Stimulated activated CD8-positive, alpha-beta memory T cell treated with anti-CD3 and anti-CD28 coated beads, Interleukin-4, amount 100 ng/mL, for 1 hour (primary cell): ENCODE measurements at places on chromosomes 7 and 10.

DNA sequence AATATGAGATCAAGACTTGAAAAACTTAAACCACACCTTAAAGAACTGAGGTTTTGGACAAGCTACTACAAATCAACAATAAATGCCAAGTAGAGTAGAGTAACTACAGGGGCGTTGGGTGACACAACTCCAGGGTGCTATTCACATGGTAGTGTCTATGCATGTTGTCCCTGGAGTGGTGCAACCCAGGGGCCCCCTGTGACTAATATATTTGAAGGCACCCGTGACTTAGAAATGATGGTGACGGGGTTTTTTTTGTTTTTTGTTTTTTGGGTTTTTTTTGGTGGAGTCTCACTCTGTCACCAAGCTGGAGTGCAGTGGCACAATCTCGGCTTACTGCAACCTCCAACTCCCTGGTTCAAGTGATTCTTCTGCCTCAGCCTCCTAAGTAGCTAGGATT lies 106.9 kb downstream of the FAM107B start:
- no peak for DNase-seq

GRCh38 chr10:94361171-94361794 lies 1.5 kb downstream of the NOC3L start:
- no peak for DNase-seq

- DNase-seq: no peak
Observed at GRCh38 chr10:132539431-132539839, 1.8 kb downstream of the INPP5A start.

DNA sequence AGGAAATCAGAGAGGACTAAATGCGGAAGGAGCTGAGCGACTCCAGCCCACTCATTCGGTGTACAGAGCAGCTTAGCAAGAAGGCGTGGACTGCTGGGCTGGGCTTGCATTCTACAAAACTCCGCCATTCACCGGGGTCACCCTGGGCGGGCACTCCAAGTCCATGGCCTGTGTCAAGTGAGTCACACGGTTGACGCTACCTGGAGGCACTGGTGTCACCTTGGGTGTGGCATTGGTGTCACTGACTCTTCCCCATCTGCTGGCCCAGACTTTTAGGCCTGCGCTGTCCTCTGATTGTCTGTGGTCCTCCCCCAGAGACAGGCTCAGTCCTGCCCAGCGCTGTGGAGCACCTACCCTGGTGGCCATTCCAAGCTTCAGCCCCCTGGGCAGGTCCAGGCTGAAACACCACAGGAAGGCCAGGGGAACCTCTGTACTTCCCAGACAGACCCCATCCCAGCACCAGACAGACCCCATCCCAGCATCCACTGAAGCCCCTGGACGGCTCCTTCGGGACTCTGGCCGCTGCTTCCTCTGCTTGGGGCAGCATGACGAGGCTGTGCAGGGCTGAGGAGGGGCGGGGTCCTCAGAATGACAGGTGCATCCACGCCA lies 30.6 kb upstream of the CNPY1 start:
- no peak for DNase-seq
